ENCODE measurements at places on chromosomes 7 and 10. TPM values are rescaled to one million over a fixed set of nuclear protein-coding genes. Genes with fewer than 3 reads are reported as not detected.

DNA sequence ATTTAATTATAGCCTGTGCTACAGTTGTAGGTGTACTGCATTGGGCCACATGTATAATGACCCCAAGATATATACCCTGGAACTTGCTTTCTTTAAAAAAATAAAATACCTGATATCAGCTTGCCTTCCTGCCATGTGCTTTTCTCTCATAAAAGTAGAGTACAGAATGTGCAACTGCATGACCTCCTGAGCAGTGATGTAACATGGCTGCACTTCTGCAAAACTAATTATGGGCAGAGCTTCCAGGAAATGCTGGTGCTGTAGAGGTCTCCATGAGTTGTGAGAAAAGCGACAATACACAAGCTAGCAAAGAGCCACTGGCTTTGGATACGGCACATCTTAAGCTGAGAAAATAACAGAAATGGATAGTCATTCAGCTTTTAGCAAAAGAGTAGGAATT is 6.5 kb upstream of the ERLIN1 start:
- no peak for DNase-seq

DNA sequence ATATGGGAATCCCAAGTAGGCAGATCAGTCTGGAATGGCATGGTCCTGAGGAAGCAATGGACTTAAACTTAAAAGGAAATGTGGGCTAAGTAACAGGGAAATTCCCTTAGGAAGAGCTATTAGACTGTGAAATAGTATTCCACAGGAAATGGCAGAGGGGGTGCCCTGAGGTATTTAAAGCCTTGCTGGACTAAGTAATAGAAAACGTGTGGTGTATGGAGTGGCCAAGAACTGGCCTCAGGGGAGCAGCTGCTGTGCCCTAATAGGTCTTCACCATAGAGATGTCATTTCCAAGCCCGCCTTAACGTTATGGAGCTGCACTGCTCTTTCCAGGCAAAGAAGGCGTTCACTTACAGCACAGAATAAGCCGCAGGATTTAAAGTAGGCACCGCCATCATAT is 365.2 kb upstream of the ZMIZ1 start:
- no peak for DNase-seq

DNA sequence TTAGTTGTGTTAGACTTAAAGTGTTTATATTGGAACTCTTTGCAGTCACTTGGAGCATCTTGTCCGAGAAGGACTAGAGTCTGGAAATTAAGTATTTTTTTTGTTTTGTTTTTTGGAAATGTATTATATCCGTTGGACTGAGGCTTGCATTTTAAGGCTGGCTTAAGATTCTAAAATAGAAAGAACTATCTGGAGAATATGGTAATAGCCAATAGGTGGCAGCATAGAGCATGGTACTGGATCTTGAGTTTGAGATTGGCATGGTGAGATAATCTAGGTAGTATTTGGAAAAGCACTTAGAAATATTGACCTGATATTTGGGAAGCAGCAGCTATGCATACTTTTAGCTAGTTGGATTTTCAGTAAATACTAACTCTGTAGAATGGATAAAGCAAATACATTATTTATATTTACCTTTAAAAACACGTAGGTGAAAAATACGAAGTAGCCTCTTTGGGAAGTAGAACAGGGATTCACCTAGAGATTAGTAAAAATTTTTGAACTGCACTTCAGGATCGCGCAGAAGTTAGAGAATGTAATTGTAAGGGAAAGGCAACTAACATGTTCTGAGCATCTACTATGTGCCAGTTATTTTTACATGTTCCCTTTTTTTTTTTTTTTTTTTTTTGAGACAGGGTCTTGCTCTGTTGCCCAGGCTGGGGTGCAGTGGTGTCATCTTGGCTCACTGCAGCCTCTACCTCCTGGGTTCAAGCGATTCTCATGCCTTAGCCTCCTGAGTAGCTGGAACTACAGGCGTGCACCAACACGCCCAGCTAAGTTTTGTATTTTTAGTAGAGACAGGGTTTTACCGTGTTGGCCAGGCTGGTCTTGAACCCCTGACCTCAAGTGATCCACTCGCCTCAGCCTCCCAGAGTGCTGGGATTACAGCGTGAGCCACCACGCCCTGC is 78.6 kb downstream of the LCOR start:
- no peak for DNase-seq

DNA sequence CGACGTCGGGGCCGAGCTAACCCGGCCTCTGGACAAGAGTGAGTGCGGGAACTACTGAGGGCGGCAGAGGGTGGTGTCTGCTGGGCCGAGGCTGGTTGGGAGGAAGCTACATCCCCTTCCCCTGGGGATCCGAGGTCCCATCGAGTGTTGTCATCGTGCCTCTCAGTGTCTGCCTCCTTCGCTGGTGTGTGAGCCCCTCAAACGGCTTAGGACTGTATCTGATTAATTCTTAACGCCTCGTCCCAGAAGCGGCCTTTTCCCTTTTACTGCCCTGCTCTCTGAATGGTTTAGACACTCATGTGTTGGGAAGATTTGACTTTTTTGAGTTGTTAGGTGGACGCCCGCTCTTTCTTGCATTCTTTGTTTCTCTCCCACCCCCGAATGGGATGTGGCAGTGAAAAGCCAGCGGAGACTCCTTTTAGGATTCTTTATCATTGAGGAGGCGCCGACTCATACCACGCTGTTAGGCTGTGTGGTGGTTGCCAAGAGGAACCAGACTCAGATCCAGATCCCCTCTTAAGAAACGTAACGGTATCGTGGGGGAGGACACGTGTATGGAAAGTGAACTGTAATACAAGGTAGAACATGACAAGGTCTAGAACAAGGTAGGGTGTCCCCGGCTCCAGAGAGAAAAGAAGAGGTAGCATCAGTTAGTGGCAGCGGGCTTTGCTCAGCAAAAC is 631 bp downstream of the SUPV3L1 start:
- no peak for DNase-seq

- no peak for DNase-seq
Observed at GRCh38 chr7:120785095-120785494, 72.8 kb downstream of the TSPAN12 start.

DNA sequence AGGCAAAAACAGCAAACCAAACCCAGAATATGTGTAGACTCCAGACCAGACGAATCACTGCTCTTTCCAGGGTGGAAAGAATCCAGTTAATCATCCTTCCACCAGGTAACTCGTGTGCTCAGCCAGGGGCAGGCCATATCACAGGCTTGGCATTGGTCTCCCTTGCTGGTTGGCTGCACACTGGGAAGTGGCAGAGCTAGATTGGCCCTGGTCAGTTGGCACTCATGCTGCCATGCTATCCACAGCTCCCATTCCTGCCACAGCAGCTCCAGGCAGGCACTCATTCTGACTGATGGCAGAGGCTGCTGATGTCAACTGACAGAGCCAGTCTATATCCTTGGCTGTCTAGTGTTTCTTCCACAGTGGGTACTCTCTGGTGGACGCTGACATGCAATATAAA is 9.7 kb upstream of the GDF10 start:
- no peak for DNase-seq

DNA sequence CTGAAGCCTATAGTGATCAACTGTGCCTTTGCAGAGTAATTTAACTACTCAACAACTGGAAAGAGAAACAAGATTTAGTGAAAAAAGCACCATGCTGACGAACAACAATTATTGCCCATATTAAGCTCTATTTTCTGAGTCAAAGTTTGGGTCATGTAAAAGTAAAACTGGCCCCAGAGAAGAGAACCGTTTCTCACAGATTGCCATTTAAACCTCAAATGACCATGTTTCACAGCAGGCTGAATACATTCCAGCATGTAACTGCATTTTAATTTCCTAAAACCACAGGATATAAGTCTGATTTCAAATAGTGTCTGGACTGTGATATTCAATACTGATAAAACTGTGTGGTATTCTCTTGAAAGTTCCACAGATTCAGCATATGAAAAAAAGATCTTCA is 140.7 kb downstream of the ATE1 start:
- no peak for DNase-seq

- no peak for DNase-seq
Observed at GRCh38 chr7:127776776-127777386, 124.9 kb downstream of the SND1 start.

DNA sequence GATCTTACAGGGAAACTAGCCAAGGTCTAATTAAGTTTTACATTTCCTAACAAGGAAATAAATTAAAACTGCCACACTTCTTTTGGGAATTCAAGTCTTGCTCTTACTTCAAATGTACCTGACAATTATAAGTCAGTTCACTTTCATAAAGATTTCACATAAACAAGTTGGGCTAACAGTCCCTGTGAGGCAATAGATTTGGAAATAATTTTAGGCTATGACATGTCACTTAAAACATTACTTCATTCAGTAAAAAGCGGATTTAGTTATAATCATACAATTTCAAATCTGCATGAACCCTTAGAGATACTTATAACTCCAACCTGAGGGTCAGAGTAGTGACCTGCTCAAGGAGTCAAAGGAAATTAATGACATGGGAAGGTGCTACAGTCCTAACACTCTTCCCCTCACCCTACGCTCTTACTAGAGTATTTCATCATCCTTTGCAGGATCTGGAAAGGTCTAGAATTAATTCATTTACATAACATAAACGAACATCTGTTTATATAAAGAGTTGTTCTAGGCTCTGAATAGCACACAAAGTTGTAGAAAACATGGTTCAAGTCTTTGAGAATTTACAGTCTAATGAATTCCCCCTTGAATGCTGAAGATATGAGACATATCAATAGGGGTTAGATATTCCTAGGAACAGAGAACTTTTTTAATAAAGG is 32.3 kb upstream of the DNAJB12 start:
- DNase-seq: no peak

DNA sequence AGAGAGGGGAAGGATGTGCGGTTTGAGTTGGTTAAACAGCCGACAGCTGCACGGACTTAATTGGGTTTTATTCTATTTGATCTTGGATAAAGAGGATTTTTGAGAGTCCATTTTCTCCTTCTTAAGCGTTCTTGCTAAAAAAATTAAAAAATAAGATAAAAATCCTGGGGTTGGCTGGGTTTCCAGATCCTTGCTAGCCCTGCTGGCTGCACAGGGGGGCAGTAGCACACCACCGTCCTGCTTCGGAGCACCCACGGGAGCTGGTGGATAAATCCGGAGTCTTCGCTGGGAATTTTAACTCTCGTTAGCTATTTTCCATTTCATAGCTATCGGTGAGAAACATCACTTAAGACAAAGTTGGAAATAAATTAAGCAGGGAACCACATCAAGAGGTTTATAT is 792.0 kb downstream of the TYW1 start:
- peak; percentile 47 for DNase-seq

GRCh38 chr7:20447021-20447650 is 116.4 kb downstream of the ITGB8 start:
- no peak for DNase-seq

The MOGAT3 gene
- 12.0 TPM for total RNA-seq

The FAM180A gene
- total RNA-seq: 4.8 TPM

The INMT gene
- total RNA-seq: 21.5 TPM

The DPCD gene
- total RNA-seq: 3.6 TPM

The FANK1 gene
- total RNA-seq: not detected

The TMEM270 gene
- total RNA-seq: not detected

The ADRB1 gene
- total RNA-seq: 0.10 TPM

The TACR2 gene
- total RNA-seq: not detected

The TSPAN13 gene
- total RNA-seq: 41.3 TPM

The ACTR1A gene
- 25.5 TPM for total RNA-seq
